ENCODE measurements at places on chromosomes 2 and 18. TPM values are rescaled to one million over a fixed set of nuclear protein-coding genes. Genes with fewer than 3 reads are reported as not detected.

DNA sequence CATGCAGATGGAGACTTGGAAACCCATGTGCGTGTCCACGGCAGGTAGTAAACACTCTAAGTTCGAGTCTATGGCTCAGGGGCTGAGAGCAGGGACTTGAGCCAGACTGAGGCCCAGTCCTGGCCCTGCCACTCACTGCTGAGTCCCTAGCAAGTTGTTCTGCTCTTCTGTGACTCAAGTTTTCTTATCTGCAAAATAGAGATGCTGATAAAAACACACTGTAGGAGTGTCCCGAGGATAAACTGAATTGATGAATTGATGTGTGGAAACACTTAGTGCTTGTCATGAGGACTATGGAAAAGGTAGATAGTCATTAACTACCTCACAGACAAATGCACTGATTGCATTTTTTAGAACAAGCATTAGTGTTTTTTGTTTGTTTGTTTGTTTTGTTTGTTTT lies 73.2 kb downstream of the BOLA3 start:
- no peak for DNase-seq

- DNase-seq: no peak
Observed at GRCh38 chr2:68031542-68032160, 31.2 kb downstream of the C1D start.

GRCh38 chr2:180356676-180357075 lies 349.6 kb upstream of the CWC22 start:
- DNase-seq: no peak

DNA sequence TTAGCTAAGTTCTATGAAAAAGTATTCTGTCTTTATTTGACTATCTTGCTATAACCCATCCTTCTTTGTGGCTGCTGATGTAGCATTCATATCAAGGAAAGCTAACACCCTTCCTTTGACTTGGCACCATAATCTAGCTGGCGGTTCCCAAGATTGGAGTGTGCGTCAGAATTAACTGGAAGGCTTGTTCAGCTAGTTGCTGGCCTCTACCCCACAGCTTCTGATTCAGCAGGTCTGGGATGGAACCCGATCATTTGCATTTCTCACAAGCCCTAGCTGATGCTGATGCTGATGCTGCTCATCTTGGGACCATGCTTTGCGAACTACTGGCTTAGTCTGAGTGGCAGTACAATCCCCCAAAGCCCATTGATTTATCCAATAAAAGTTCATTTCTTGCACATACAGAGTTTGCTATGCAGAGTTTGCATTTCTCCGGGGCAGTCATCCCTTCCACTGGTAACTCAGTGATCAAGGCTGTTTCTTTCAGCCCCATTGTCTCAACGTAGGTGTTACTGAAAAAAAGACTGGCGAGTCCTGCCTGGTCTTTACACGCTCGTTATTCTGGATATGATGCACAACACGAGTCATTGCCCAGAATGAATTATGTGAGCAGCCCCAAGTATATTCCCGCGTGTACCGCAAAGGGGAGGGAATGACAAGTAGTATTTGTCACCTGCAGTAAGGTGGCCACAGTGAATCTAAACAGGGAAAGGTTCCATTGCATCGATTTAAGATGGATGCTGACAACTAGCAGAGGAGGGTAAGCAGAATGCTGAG lies 96.5 kb downstream of the ZNF532 start:
- DNase-seq: no peak

DNA sequence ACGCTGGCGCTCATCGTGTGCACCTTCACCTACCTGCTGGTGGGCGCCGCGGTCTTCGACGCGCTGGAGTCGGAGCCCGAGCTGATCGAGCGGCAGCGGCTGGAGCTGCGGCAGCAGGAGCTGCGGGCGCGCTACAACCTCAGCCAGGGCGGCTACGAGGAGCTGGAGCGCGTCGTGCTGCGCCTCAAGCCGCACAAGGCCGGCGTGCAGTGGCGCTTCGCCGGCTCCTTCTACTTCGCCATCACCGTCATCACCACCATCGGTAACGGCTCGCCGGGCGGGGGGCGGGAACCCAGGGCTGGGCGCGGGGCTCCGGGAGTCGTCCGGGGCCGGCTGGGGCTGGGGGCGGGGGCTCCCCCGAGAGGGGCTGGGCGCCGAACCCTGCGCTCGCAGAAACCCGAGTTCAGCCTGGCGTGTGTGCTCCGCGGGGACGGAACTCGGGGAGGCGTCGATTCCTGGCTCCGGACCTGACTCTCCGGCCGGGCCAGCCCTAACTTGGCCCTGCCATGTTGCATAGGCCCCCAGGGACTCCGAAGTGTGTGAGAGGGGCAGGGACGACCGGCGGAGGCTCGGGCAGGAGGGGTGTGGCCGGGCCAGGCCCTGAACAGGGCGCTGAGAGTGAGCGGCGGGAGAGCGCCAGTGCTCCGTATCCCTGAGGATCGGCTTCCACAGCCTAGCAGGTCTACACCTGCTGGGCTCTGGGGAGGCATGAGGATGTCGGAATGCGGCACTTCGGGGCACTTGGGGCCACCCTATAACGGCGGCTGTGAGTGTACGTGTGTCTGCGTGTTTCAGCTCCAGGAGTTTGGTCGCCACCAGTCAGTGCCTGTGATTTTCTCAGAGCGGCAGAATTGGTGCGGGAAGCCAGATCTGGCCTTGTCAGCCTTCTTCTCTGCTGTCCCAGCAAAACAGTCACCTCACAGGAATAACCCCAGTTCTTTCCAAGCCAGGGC lies 651 bp downstream of the KCNK3 start:
- no peak for DNase-seq

GRCh38 chr2:112674229-112674628 lies 28.5 kb downstream of the SLC20A1 start:
- DNase-seq: peak; percentile 49

- no peak for DNase-seq
Observed at GRCh38 chr2:190443778-190444481, 35.8 kb downstream of the MFSD6 start.

GRCh38 chr2:236239276-236240065 lies 24.7 kb downstream of the ASB18 start:
- DNase-seq: no peak

- DNase-seq: peak; percentile 72
Observed at GRCh38 chr2:181456660-181457120, 496 bp upstream of the ITGA4 start.

GRCh38 chr2:234884591-234884990 lies 67.2 kb upstream of the SH3BP4 start:
- no peak for DNase-seq

DNA sequence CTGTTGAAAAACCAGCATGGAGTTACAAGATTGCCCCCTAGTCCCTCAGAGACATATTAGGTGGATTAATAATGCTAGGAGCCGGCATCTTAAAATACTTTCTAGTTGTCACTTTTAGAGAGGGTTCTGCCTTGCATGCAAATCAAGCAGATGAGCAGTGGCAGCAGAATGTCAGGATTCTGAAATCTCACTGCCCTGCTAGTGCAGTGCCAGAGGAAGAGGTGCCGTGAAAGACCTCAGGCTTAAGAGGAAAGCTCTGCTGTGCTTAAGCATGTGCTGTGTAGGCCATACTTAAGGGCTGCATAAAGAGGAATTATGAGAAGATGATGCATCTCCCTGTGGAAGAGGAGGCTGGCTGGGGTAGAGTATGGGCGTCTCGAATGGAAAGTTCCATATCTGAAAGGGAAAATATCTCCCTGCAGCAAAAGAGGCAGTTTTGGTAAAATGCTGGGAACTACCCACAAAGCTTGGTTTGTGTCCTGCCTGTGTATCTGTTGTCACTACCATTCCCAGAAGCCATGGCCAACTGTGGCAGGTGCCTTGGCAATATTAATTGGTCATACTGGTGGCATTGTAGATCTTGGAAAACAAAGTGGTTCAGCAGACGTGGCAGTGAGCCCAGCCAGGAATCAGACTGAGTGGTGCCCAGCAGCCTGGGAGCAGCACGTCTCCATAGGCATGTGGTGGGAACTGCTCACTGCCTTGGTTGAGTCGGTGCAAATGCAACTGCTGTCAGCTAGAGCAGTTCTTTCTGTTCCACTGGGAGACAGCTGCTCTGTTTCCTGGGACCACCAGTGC lies 131.9 kb downstream of the EVA1A start:
- no peak for DNase-seq

DES gene
- 1,891 TPM for total RNA-seq

IL1R1 gene
- 44.1 TPM for total RNA-seq

TEKT4 gene
- total RNA-seq: not detected

HYCC2 gene
- 104 TPM for total RNA-seq

AQP12A gene
- not detected for total RNA-seq

FTCDNL1 gene
- total RNA-seq: 2.7 TPM

LAMA1 gene
- total RNA-seq: 0.48 TPM

UPP2 gene
- not detected for total RNA-seq
